Activated gamma-delta T cell treated with anti-CD3 and anti-CD28 coated beads, Interleukin-2, amount 50 U/mL, for 16 hours (primary cell): ENCODE measurements at places on chromosomes 2 and 18.

GRCh38 chr2:42429352-42429751 lies 64.4 kb downstream of the KCNG3 start:
- no peak for DNase-seq

GRCh38 chr2:99488539-99489062 lies 1.2 kb downstream of the REV1 start:
- no peak for DNase-seq

GRCh38 chr2:105779394-105779793 lies 34.7 kb downstream of the NCK2 start:
- no peak for DNase-seq

DNA sequence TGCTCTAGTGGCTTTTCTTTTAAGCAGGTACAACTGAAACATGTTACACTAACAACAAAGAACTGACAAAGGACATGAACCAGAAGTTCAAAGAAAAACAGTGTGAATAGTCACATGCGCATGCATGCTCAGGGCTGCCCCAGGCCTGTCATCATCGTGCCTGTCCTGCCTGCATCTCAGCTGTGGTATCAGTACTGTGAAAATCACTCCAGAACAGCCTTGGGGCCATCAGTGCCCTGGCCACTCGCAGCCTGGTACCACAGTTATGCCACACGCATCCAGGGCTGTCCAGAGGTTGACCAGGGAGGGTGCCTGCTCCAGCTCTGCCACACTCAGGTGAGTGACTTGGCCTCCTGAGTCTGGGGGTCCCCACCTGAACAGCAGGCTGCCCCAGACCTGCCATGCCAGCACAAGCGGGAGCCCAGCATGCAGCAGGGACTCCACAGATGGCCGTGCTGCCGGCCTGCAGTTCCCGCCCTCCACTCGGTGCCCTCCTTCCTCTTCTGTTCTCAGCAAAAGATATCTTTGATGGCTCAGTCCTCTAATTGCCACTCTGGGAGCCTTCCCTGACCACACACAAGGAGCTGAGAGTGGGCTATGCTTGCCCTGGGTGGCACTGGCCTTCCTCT lies 12.3 kb downstream of the LIMS2 start:
- no peak for DNase-seq

DNA sequence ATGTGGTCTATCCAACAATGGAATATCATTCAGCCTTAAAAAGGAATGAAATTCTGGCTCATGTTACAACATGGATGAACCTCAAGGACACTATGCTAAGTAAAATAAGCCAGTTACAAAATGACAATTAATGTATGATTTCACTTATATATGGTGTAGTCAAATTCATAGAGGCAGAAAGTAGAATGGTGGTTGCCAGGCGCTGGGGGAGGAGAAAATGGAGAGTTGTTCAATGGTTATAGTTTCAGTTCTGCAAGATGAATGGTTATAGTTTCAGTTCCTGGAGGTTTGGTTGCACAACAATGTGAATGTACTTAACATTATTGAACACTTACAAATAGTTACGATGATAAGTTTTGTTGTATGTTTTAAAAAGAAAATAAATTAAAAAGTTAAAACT lies 79.2 kb upstream of the IL1R2 start:
- DNase-seq: no peak

GRCh38 chr2:241974851-241975592 lies 105.5 kb downstream of the RTP5 start:
- DNase-seq: no peak

GRCh38 chr2:79191081-79191480 lies 31.5 kb upstream of the REG3A start:
- no peak for DNase-seq

DNA sequence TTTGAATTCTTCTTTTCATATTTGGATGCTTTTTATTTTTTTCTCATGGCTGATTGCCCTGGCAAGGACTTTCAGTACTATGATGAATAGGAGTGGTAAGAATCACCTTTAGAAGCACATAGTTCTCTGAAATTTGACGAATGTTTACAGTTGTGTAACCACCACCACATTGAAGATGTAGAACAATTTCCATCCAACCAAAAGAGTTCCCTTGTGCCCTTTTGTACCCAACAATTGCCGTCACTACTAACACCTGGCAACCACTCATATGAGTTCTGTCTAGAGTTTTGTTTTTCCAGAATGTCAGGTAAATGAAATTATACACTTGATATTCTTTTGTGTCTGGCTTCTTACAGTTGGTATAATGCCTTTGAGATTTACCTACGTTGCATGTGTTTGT lies 28.7 kb upstream of the SLC16A14 start:
- no peak for DNase-seq

- no peak for DNase-seq
These were observed 59.1 kb downstream of the ARL4C start for GRCh38 chr2:234437642-234438304.

DNA sequence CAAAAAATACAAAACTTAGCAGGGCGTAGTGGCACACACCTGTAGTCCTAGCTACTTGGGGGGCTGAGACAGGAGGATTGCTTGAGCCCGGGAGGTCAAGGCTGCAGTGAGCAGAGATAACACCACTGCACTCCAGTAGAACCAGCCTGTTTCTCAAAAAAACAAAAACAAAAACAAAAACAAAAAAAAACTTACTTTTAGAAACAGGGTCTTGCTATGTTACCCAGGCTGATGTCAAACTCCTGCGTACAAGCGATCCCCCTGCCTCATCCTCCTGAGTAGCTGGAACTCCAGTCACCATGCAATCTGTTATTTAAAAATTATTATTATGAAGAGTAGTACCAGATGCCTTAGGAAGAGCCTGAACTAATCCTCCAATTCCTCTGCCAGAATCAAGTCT lies 35.0 kb upstream of the GLI2 start:
- DNase-seq: no peak

GRCh38 chr2:240462073-240462706 lies 26.7 kb downstream of the GPC1 start:
- no peak for DNase-seq

DNA sequence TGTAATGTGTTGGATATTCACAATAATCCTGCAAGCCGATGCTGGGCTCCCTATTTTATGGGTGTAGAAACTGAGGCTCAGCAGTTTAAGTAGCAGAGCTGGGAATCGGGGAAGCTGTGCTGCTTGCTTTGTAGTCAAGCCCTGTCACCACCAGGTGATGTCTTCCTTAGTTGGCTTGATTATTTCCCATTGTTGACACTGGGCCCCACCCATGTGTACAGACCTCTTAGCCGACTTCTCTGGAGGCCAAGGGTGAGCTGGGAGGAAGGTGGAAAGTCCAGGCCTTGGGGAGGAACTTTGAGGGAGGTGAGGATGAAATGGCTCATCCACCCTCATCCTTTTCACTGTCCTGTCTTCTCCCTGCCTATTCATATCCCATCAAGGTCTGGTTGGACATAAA lies 60.0 kb downstream of the CAPN13 start:
- DNase-seq: no peak

GRCh38 chr2:172427990-172428831 lies 825 bp downstream of the ITGA6 start:
- DNase-seq: peak; percentile 32

- DNase-seq: no peak
These were observed 16.4 kb downstream of the CEP76 start for GRCh38 chr18:12686100-12686499.

- no peak for DNase-seq
These were observed 5.2 kb upstream of the BOLA3 start for GRCh38 chr2:74152954-74153353.

- DNase-seq: no peak
These were observed 3.1 kb upstream of the CELF4 start for GRCh38 chr18:37568671-37569070.

DNA sequence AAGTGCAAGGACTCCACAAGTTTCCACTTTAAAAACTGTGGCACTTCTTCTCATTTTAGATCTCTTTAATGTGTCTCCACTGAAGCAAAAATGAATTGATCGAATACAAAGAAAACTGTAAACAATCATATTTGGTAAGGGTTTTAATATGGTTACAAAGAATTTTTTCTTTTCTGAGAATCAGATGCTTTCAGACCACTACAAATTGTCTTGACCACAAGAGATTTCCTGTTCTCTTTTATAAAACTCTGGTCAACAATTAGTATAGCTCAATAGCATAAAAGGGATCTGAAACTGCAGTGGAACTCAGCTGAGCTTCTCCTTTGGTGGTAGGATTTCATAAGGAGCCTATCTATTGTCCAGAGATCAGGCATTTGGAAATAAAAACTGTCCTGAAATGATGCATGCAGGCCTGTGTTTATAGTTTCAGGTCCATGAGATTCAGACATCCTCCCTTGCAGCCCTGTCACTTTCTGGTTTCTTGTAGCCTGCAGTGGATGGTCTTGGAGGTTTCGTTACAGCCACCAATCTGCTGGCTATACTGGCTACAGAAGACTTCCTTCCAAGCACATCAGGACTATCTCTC lies 120.0 kb downstream of the DOCK10 start:
- DNase-seq: no peak

GRCh38 chr2:175234153-175234552 lies 52.6 kb upstream of the ATP5MC3 start:
- no peak for DNase-seq

GRCh38 chr2:234931371-234931770 lies 20.4 kb upstream of the SH3BP4 start:
- no peak for DNase-seq

GRCh38 chr2:40554665-40555294 lies 102.9 kb upstream of the SLC8A1 start:
- DNase-seq: no peak

DNA sequence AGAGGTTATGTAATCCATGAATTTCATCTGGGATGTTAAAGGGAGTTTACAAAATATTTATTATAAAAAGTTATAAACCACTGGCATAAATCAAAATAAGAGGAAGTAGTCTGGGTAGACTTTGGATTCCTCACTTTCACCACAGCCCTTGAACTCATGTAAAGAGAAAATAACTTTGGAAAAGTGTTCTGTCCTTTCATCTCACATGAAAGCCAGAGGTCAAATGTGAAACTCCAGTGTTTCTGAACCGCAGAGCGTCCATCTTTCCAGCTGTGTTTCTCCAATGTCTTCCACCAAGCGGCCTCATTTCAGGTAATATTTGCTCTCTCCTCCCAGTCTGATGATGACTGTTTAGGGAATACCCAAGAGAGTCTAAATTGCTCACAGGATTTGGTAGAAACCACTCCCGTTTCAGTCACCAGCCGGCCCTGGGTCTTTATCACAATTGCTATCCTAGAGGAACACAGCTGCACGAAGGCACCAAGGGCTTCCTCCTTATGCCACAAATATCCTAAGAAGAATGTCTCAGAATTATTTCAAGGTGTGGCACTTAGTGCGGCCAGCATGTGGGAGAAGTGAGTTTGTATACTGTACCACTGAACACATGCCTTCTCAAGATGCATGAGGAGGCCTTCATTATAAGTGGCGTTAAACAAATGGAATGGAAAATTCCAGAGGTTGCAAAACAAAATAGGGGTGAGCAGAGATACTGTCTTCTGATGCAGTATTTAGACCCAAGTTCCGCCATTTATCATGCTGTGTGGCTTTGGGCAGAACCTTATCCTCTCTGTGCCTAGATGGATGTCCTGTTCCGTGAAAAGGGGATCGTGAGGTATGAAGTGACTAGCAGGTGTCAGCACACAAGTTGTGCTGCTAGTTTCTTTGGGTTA lies 63.8 kb downstream of the ACTR2 start:
- DNase-seq: no peak

- DNase-seq: no peak
These were observed 108.0 kb downstream of the DTNA start for GRCh38 chr18:34818064-34818463.

GRCh38 chr2:167005096-167005495 lies 116.8 kb downstream of the XIRP2 start:
- DNase-seq: no peak

DNA sequence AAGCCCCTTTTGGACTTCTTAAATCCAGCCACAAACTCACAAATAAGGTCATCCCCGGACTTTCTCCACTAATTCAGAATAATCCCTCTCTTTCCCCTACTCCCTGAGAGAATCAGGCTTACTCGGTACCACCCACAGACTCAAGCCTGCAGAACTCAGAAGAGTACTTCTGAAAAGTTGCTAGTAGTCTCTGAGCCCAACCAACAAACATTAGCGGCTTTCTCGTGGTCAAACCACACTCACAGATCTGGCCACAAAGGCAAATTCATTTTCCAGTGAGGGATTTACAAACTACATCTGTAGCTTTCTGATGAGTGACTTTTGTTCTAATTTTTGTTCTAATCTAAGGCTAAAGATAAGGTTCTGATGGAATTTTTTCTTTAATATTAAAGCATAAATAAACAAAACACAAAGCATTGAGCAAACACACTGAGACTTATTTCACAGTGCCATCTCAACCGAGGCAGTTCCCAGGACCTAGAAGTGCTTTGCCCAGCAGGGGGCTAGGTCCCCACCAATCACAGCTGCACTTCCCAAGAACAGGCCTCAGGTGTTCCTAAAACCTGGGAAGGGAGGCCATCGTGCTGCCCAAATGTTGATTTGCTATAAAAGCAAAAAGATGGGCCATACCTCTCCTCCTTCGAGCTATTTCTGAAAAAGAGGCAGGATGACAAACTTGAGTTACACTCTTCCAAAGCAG lies 110.7 kb downstream of the COLEC12 start:
- no peak for DNase-seq

- no peak for DNase-seq
These were observed 56.4 kb downstream of the MERTK start for GRCh38 chr2:111954602-111955332.

DNA sequence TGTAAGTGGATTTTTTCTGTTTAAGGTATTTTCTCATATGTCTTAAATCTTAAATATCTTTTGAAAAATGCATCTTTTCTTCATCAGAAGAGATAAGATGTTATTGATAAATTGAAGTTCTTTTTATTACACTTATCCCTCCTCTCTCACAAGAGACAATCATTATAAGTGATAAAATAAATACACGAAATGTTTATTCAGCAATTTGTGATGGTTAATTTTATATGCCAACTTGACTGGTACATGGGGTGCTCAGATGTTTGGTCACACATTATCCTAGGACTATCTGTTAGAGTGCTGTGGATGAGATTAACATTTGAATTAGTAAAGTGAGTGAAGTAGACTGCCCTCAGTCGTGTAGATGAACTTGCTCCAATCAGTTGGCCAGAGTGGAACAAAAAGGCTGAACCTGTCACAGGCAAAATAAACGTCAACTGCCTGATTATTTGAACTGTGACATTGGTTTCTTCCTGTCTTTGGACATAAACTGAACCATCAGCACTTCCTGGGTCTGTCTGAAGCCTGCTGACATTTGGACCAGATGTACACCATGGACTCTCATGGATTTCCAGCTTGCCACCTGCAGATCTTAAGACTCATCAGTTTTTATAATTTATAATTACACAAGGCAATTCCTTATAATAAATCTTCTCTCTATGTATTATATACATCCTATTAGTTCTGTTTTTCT lies 1126.7 kb downstream of the LRP1B start:
- no peak for DNase-seq

GRCh38 chr2:189104934-189105333 lies 74.6 kb downstream of the COL5A2 start:
- DNase-seq: no peak

DNA sequence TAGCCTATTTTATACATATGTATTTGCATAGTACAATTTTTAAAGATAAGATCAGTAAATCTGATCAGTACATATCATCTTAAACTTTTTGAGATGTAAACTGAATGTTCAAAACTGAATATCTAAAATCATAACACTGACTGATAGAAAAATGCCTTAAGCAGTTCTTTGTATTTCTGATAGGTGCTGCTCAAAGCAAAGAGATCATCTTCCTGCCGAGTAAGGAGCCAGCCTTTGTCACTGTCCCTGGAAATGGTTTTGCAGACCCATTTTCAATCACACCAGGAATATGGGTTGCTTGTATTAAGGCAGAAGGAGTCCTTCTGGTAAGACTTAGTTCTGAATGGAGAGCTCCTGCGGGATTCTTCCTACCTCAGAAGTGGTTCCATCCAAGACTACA lies 135.0 kb downstream of the LAMA3 start:
- no peak for DNase-seq
